COR-L47 (cell line): ENCODE measurements at places on chromosomes 7 and 10.

DNA sequence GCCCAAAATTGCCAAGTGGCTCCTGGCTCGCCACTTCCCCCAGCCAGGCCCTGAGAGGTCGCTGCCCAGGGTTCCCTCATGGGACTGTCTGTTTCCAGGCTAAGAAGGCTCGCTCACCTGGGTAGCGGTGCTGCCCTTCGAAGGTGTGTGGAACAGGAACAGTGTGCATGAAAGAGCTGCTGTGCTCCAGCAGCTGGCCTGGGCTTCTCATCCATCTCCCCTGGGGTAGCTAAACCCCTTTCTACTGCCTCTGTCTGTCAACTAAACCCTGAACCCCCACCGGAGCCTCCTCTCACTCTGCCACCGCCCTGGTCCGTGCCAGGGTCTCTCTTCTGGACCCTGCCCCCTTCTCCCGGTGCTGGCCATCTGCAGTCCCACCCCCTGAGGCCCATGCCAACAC is 152.9 kb downstream of the EBF3 start:
- DNase-seq, result no peak

- no peak for DNase-seq
Observed at GRCh38 chr7:149427096-149427680, 33.7 kb downstream of the ZNF777 start.

DNA sequence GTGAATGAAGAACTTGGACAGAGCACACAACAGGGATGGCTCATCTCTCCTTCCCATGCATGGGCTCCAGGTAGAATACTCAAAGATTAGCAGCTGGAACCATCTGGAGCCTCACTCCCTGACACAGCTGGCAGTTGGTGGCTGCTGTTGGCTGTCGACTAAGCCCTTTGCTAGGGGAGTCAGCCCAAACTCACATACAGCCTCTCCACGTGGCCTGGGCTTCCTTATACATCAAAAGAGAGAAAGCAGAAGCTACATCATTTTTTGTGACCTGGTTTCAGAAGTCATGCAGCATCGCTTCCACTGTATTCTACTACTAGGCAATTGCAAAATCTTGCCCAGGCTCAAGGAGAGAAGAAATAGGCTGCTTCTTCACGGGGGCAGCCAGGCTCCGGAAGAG is 24.4 kb downstream of the ASNS start:
- no peak for DNase-seq

GRCh38 chr10:73871295-73872189 is 2.8 kb downstream of the CAMK2G start:
- no peak for DNase-seq

GRCh38 chr7:117582219-117582704 is 102.4 kb downstream of the CFTR start:
- DNase-seq, result no peak
